ENCODE measurements at places on chromosomes 2 and 18. TPM values are rescaled to one million over a fixed set of nuclear protein-coding genes. Genes with fewer than 3 reads are reported as not detected.

GRCh38 chr2:192444286-192444838 lies 249.6 kb upstream of the TMEFF2 start:
- H3K36me3 ChIP-seq: no peaks in the 10 kb centered on the region
- H3K27me3 ChIP-seq: no peaks in the 10 kb centered on the region
- no peak overlapping the region for H3K27ac ChIP-seq
- no peak for DNase-seq
- H3K4me1 ChIP-seq: peaks cover 3% of the 10 kb centered on the region
- no peak overlapping the region for H3K4me3 ChIP-seq

- peaks cover 16% of the 10 kb centered on the region for H3K4me1 ChIP-seq
- DNase-seq: no peak
- H3K27me3 ChIP-seq: no peaks in the 10 kb centered on the region
- H3K36me3 ChIP-seq: no peaks in the 10 kb centered on the region
- no peak overlapping the region for H3K27ac ChIP-seq
Observed at GRCh38 chr2:189557373-189557772, 23.2 kb downstream of the SLC40A1 start.

DNAJC27 gene
- total RNA-seq: 5.1 TPM

GRCh38 chr2:3301001-3301400 lies 76.6 kb downstream of the EIPR1 start:
- no peak overlapping the region for H3K27ac ChIP-seq
- H3K4me1 ChIP-seq: peaks cover 10% of the 10 kb centered on the region
- DNase-seq: no peak
- no peak overlapping the region for H3K4me3 ChIP-seq
- no peaks in the 10 kb centered on the region for H3K36me3 ChIP-seq

DNA sequence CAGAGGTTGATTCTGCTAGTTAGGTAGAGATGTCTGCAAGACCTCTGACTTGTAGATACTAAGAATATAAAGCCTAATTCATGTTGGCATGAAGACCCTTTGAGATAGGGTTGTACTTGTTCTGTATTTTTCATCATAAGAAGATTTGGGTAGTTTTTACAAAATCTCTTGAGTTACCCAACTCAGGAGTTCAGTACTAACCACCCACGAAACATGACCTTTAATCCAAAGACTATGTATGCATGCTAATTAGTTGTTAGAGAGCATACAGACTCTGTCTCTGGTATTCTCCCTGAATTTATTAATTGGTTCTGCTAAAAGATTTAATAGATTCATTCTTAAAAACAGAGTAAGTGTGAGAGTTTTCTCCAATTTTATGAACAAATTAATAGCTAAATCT lies 16.9 kb downstream of the PECR start:
- peaks cover 38% of the 10 kb centered on the region for H3K4me1 ChIP-seq
- DNase-seq: no peak
- no peak overlapping the region for H3K4me3 ChIP-seq
- no peaks in the 10 kb centered on the region for H3K27me3 ChIP-seq
- no peak overlapping the region for H3K27ac ChIP-seq
- H3K36me3 ChIP-seq: no peaks in the 10 kb centered on the region

GRCh38 chr2:113136828-113137775 lies 9.7 kb downstream of the IL1RN start:
- H3K27ac ChIP-seq: no peak overlapping the region
- H3K4me3 ChIP-seq: no peak overlapping the region
- peaks cover 3% of the 10 kb centered on the region for H3K4me1 ChIP-seq
- DNase-seq: peak; percentile 45
- peaks cover 6% of the 10 kb centered on the region for H3K36me3 ChIP-seq

DNA sequence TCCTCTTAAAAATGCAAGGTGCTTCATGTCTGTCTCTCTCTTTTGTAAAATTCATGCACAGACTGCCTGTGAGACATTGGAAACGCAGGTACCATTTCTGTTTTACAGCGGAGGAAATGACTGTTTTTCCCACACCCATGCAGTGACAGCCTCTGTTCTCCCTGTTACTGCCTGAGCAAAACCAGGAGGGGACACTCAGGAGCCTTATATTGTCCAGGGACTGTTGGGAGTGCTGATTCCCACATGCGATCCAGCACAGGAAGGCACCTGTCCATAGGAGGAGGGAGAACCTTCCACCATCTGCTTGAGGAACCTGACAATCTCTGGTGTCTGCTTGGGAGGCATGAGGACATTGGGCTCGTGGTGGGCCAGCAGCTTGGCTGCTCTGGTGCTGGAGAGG lies 36.9 kb upstream of the RAB6D start:
- H3K36me3 ChIP-seq: no peaks in the 10 kb centered on the region
- no peaks in the 10 kb centered on the region for H3K4me1 ChIP-seq
- no peak overlapping the region for H3K27ac ChIP-seq
- no peaks in the 10 kb centered on the region for H3K27me3 ChIP-seq

GRCh38 chr18:55031979-55032378 lies 72.7 kb upstream of the CCDC68 start:
- no peaks in the 10 kb centered on the region for H3K4me1 ChIP-seq
- H3K4me3 ChIP-seq: no peak overlapping the region
- H3K27ac ChIP-seq: no peak overlapping the region
- no peak for DNase-seq
- no peaks in the 10 kb centered on the region for H3K27me3 ChIP-seq
- no peaks in the 10 kb centered on the region for H3K36me3 ChIP-seq

DNA sequence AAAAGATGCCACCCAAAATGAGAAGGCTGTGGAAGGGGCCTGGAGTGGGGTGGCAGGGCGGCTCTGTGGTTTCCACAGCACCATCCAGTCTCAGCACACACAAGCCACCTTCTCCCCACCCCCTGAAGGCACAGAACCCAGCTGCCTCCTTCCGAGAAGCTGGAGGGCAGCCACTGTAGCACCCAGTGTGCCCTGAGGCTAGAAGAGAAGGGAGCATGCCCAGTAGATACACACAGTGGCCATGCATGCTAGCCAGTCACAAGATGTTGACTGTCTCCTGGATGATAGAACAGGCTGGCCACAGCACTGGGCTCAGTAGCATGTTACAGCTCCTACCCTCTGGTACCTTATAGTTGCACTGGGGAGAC lies 148.9 kb upstream of the EPAS1 start:
- DNase-seq: no peak
- no peaks in the 10 kb centered on the region for H3K27me3 ChIP-seq

GRP gene
- total RNA-seq: not detected

DNA sequence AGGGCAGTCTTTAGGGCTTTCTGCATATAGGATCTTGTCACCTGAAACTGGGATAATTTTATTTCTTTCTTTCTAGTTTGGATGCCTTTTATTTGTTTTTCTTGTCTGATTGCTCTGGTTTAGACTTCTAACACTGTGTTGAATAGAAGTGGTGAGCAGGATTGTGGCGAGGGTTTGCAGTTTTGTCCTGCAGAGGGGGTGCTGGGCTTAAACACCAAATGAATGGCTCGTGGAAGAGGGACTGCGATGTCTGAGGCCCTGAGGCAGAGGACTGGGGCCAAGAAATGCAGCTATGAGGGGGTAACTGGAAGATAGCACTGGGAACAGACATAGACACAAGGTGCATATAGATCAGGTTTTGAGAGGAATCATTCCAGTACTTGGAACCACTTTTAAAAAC lies 20.5 kb downstream of the UBE2F start:
- peaks cover 2% of the 10 kb centered on the region for H3K36me3 ChIP-seq
- no peak overlapping the region for H3K27ac ChIP-seq
- no peaks in the 10 kb centered on the region for H3K27me3 ChIP-seq
- no peak for DNase-seq
- no peak overlapping the region for H3K4me3 ChIP-seq
- H3K4me1 ChIP-seq: peaks cover 2% of the 10 kb centered on the region

DNA sequence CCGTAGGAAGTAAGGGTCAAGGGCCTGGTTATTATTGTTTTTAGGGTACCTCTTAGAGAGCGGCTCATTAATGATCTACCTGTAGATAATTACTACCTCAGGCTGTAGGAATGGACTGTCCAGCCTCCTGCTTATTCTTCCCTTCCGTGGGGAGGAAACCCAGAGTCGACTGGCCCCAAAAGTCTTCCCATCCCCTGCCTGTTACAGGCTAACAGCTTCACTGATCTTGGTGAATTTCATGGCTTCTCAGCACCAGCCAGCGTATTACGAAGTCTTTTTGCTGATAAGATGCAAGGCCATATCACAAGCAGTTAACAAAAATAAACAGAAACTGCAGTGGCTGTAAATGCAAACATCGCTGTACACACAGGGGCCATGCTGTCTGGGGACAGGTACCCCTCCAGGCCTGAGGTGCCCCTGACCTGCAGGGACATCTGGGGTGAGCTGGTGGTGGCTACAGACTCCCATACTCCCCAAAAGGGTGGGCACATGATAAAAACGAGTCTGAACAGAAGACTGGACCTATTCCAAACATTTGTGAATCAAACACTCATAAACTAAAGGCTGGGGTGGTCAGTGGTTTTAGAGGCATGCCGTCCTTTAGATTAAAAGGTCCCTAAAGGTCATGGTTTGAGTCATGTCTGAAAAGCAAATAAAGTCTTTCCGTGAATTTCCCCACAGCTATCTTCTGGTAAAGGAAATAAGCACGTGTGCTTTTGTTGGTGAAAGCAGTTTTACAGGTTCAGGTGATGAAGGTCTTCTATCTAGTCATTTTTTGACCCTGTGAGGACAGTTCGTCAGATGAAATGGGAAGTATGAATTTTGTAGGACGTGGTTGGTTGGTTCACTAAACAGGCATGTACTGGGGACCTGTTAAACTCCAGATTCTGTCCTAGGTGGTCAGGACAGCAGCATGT lies 36.7 kb downstream of the TTC39C start:
- H3K4me1 ChIP-seq: peaks cover 12% of the 10 kb centered on the region
- H3K36me3 ChIP-seq: no peaks in the 10 kb centered on the region
- H3K4me3 ChIP-seq: no peak overlapping the region
- DNase-seq: no peak

RGPD4 gene
- total RNA-seq: not detected

DNA sequence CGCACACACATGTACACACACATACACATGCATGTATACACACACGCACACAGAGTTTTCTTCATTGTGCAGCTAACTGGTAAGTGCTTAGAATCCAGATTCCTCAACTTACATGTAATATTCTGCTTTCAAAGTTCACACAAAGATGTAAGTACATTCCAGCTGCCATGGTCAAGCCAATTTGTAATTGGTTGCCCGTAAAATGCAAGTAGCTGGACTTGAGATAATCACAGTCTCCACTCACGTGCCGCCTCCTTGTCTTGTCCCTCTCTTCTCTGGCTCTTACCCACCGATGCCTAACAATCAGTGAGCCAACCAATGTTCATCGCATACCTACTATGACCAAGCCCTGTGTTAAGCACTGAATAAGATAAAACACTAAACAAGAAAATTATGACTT lies 77.8 kb downstream of the SOCS6 start:
- H3K4me3 ChIP-seq: no peak overlapping the region
- no peaks in the 10 kb centered on the region for H3K27me3 ChIP-seq
- no peaks in the 10 kb centered on the region for H3K4me1 ChIP-seq
- no peak overlapping the region for H3K27ac ChIP-seq

EEF1B2 gene
- total RNA-seq: 143 TPM

- H3K36me3 ChIP-seq: no peaks in the 10 kb centered on the region
- no peak overlapping the region for H3K4me3 ChIP-seq
- no peaks in the 10 kb centered on the region for H3K4me1 ChIP-seq
- no peak for DNase-seq
- H3K27ac ChIP-seq: no peak overlapping the region
Observed at GRCh38 chr2:191696001-191696400, 18.1 kb downstream of the NABP1 start.

- DNase-seq: no peak
- no peaks in the 10 kb centered on the region for H3K27me3 ChIP-seq
- H3K27ac ChIP-seq: no peak overlapping the region
- H3K36me3 ChIP-seq: no peaks in the 10 kb centered on the region
- H3K4me1 ChIP-seq: no peaks in the 10 kb centered on the region
- H3K4me3 ChIP-seq: no peak overlapping the region
Observed at GRCh38 chr18:73980289-73980979, 167.2 kb downstream of the FBXO15 start.

DNA sequence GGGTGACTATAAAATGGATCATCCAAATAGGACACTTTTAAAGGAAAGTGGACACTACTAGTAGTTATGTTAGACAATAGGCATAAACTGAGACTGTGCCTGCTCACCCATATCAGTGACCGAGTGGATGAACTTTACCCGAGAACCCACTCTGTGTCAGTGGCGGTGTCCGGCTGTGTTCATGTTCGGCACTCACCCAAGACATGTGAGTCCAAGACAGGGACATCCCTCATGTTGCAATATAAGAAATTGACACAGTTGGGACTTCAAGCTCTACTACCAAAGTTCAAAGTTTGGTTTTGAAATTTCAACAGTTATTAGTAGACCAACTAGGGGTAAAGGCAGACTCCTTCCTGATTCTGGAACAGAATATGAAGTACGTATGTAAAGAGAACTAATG lies 326.3 kb upstream of the TNP1 start:
- no peaks in the 10 kb centered on the region for H3K27me3 ChIP-seq
- no peak overlapping the region for H3K27ac ChIP-seq
- DNase-seq: no peak
- H3K4me1 ChIP-seq: no peaks in the 10 kb centered on the region

DNA sequence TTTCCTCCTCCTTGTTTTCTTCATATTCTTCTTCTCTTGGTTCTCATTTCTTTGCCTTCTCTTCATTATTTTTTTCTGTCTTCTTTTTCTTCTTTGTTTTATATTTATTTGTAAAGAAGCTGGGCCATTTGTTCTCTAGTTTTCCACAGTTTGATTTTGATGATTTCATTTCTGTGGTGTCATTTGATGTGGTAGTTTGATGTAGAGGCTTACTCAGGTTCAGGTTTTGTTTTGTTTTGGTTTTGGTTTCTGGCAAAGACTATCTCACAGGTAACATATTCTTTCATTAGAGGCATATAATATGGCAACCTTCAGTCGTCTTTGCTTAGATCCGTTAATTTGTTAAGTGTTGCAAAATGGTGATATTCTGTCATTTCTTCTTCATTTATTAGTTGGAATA lies 75.3 kb downstream of the BABAM2 start:
- H3K27me3 ChIP-seq: no peaks in the 10 kb centered on the region
- no peaks in the 10 kb centered on the region for H3K36me3 ChIP-seq
- no peak overlapping the region for H3K27ac ChIP-seq
- no peak for DNase-seq
- H3K4me1 ChIP-seq: no peaks in the 10 kb centered on the region
- no peak overlapping the region for H3K4me3 ChIP-seq

GRCh38 chr18:8705238-8705960 lies at the start of gene MTCL1:
Gene MTCL1, plus strand, starts transcription at chr18:8705556. Its CDS starts 105 bp downstream, at chr18:8705661.
- H3K27me3 ChIP-seq: no peaks in the 10 kb centered on the region
- no peak for DNase-seq

DNA sequence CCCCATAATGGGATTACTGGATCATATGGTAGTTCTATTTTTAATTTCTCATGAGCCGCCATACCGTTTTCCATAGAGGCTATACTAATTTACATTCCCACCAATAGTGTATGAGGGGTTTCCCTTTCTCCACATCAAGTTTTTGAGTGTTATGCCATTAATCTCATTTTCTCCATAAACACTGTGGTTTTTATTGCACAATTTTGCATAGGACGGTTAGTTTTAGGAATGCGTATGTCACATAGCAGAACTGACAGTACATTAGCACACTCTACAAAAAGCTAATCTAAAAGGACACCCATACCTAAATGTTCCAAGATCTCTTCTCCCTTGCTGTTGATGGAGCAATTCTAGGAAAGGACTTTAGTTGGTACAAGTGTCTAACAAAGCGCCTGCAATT lies 32.5 kb downstream of the DARS1 start:
- H3K36me3 ChIP-seq: peaks cover 4% of the 10 kb centered on the region
- H3K27ac ChIP-seq: no peak overlapping the region
- no peaks in the 10 kb centered on the region for H3K27me3 ChIP-seq
- no peak overlapping the region for H3K4me3 ChIP-seq
